A549 treated with GW870086 at 1 μM for 4 hours (cell line): ENCODE measurements at places on chromosomes 2 and 18. TPM values are rescaled to one million over a fixed set of nuclear protein-coding genes. Genes with fewer than 3 reads are reported as not detected.

The TPGS2 gene
- total RNA-seq, result 82.9 to 94.8 TPM (median 88.4 TPM) in 5 replicates

The PLA2R1 gene
- 2.0 to 2.7 TPM (median 2.3 TPM) in 5 replicates for total RNA-seq

The CCDC148 gene
- 0.26 to 1.1 TPM (median 0.62 TPM) in 5 replicates for total RNA-seq

The PSMA8 gene
- not detected in 5 replicates for total RNA-seq
